ENCODE measurements at places on chromosomes 3 and 15. TPM values are rescaled to one million over a fixed set of nuclear protein-coding genes. Genes with fewer than 3 reads are reported as not detected.
A peak's percentile ranks its signal among the peaks of the same experiment; 100 is the strongest.

KCNAB1 gene
- 1.1 TPM for total RNA-seq

DNA sequence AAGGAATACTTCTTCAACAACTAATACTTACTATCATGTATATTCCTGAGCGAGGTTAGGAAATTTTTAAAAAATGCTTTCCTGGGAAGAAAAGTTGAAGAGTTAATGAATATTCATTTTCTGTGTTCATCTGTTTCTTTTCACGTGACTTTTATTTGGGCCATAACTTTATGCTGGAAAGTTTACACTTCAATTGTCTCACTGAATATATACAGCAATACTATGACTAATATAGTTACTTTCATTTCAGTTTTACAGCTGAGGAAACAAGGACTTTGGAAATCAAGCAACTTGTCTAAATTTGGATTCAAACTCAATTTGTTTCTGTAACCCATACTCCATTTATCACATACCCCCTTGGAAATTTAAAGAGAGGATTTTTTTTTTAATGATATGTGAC is 894.2 kb downstream of the ROBO1 start:
- no peak overlapping the region for H3K4me3 ChIP-seq
- no peak for DNase-seq
- peak overlapping the region; percentile 57 for H3K27ac ChIP-seq
- H3K4me1 ChIP-seq, result peaks cover 63% of the 10 kb centered on the region

DNA sequence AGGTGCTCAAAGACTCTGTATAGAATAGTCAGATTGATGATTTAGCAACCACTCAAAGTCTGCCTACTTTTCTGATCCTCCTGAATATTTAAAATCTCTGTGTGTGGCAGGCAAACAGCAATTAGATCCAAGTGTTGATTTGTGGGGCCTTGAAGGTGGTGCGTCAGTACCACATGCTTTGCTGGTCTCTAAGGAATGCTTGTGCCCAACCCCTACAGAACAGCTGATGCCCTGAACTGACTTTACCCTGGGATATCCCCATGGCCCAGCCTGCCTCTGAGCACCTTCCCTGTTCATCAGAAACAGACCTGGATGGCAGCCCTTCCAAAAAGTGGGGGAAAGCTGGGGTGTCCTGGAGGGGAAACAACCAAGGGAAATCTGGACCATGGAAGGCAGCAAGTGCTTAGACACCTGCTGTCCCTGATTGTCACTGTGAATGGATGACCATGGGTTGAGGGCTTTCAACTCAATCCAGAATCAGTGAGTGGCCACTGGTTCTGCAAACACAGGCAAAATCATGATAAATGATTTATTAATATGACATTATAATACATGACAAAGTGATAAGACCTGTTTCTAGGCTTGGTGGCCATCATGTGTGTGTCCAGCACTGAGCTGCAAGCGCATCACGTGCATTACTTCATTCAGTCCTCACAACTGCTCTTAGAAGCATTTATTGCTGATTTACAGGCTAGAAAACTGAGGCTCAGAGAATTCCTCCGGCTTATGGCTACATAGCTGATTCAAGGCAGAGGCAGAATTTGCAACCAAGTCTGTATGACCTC is 76.1 kb upstream of the TPM1 start:
- H3K36me3 ChIP-seq, result no peaks in the 10 kb centered on the region
- no peak for DNase-seq
- no peak overlapping the region for H3K4me3 ChIP-seq
- H3K27me3 ChIP-seq, result no peaks in the 10 kb centered on the region
- H3K4me1 ChIP-seq, result peaks cover 17% of the 10 kb centered on the region

KLF15 gene
- 12.1 TPM for total RNA-seq

DNA sequence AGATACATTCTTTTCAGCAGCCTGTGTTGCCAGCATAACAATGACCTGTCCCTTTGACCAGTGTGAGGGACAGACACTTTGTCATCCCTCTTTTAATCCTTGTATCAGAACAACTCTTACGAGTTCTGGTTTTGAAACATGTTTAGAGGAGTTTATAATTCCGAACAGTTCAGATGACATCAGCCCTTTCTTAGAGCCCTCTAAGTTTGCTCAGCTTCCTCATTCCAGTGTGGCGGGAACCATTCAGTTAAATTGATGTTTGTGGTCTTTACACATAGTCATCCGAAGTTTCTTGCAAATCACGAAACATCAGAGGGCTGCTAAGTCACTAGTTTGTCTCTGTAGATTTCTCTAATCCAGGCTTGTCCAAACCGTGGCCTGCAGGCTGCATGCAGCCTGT is 102.5 kb downstream of the AKAP13 start:
- peak overlapping the region; percentile 47 for H3K27ac ChIP-seq
- peaks cover 55% of the 10 kb centered on the region for H3K4me1 ChIP-seq
- no peak for DNase-seq
- H3K4me3 ChIP-seq, result no peak overlapping the region
- H3K36me3 ChIP-seq, result no peaks in the 10 kb centered on the region

GRCh38 chr3:197750858-197751737 is 1.4 kb downstream of the FYTTD1 start:
- DNase-seq, result no peak
- peak overlapping the region; percentile 49 for H3K27ac ChIP-seq
- H3K4me3 ChIP-seq, result peak overlapping the region; percentile 88
- no peaks in the 10 kb centered on the region for H3K36me3 ChIP-seq
- peaks cover 30% of the 10 kb centered on the region for H3K27me3 ChIP-seq
- H3K4me1 ChIP-seq, result peaks cover 29% of the 10 kb centered on the region

GRCh38 chr3:112111785-112112402 is 21.2 kb downstream of the GCSAM start:
- peaks cover 13% of the 10 kb centered on the region for H3K36me3 ChIP-seq
- no peak overlapping the region for H3K4me3 ChIP-seq
- peak; percentile 63 for DNase-seq
- H3K4me1 ChIP-seq, result peaks cover 11% of the 10 kb centered on the region
- H3K27me3 ChIP-seq, result no peaks in the 10 kb centered on the region
